KG1 (cell line): ENCODE measurements at places on chromosomes 7 and 10.

DNA sequence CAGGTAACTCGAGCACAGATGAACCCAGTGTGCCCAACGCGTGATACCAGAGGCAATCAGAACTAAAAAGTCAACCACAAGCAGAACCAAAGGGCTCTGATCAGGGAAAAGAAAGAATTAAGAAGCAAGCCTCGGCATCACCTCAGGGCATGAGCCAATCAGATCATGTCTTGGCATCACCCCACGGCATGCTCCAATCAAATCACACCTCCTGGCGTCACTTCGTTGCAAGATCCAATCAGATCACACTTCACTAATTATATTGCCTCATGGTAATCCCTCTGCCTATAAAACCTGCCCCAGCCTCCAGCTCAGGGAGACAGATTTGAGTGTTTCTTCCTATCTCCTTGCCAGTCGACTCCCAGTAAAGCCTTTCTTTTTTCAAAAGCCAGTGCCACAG, 46.8 kb downstream of the TYW1B start:
- DNase-seq, result no peak

- no peak for DNase-seq
These were observed 6.0 kb downstream of the PRXL2A start for GRCh38 chr10:80414142-80414895.

DNA sequence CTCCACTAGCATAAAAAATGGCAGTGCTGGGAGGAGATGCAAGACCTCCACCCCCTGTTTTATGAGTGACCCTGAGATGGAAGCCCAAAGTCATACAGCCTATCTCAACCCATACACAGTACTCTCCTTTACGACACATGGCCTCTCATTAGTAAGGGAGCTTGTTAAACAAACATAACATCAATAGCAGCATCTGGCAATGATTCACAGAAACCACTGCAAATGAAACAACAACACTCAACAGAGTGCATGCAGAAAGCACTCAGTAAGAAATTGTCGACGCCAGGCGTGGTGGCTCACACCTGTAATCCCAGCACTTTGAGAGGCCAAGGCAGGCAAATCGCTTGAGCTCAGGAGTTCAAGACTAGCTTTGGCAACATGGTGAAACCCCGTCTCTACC, 27.5 kb upstream of the FIGNL1 start:
- DNase-seq, result no peak

DNA sequence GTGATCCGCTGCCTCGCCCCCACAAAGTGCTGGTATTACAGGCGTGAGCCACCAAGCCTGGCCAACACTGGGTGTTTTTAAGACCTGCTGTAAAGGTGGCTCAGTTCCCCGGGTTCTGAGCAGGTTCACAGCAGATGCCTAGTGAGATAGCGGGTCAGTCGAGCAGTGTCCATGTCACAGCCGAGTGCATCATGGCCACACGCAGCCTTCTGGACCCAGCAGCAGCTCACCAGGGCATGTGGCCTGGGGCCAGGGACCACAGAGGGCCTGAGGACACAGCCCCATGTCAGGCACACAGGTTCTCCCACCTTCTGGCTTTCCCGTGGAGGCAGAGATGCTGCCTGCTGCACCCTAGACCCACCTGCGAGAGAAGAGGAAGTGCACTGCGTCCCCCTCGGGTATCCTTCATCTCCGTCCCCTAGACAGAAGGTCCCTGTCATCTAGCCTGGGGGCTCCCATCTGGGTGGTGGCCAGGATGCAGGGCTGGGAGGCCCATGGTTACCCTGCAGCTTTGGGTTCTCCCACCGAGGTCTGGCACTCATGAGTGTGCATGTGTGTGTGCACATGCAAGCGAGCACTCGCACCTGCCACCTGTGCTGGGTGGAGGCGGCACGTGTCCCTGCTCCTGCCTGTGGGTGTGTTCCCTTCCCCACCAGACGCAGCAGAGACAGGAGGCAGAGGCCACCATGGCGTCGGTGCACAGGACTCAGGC, 98.6 kb downstream of the NKX6-2 start:
- DNase-seq, result no peak

GRCh38 chr10:112834751-112835181, 115.3 kb upstream of the TCF7L2 start:
- DNase-seq, result no peak

- no peak for DNase-seq
These were observed 38.4 kb downstream of the TWIST1 start for GRCh38 chr7:19079066-19079465.

DNA sequence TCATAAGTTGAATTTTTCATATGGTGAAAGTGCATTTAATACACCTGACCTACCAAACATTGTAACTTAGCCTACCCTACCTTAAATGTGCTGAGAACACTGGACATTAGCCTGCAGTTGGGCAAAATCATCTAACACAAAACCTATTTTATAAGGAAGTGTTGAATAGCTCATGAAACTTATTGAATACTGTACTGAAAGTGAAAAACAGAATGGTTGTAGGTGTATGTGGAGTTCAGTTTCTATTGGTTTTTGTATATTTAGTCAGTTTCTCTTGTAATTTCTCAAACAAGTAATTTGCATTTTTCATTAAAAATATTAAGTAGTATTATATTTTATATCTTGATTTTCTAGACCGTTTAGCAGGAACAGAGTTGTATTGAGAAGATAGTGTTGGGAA, 15.3 kb downstream of the CCDC7 start:
- DNase-seq, result no peak

DNA sequence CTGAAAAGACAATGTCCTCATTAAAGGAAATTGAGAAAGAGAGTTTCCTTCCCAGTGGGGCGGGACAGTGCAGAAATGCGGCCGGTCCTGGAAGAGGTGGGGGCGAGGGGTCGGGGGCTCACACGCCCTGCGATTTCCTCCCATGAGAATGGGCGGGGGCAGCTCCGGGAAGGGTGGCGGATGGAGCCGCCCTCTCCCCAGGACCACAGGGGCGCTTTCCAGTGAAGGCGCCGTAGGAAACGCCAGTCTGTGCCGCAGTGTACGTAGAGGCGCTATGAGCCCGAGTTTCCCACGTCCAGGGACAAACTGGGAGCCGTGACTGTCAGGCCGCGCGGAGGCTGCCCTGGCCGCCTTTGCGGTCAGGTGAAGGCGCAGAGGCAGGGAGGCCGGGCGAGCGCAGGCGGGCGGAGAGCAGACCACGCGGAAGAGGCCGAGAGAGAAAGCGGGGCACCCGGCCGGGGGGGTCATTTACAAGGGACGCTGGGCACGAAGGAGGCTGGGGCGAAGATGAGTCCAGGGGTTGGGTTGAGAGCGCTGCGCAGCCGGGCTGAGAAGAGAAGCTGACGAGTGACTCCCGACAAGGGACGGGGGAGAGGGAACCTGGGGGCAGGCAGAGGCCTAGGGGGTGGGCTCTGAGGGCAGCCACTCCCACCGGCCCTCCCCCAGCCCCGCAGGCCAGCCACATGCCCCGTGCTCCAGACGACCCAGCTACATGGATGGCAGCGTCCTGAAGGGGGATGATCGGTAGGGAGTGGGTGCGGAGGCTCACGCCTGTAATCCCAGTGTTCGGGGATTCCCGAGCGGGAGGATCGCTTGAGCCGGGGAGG, 45.0 kb downstream of the ALOX5 start:
- DNase-seq, result peak; percentile 78

DNA sequence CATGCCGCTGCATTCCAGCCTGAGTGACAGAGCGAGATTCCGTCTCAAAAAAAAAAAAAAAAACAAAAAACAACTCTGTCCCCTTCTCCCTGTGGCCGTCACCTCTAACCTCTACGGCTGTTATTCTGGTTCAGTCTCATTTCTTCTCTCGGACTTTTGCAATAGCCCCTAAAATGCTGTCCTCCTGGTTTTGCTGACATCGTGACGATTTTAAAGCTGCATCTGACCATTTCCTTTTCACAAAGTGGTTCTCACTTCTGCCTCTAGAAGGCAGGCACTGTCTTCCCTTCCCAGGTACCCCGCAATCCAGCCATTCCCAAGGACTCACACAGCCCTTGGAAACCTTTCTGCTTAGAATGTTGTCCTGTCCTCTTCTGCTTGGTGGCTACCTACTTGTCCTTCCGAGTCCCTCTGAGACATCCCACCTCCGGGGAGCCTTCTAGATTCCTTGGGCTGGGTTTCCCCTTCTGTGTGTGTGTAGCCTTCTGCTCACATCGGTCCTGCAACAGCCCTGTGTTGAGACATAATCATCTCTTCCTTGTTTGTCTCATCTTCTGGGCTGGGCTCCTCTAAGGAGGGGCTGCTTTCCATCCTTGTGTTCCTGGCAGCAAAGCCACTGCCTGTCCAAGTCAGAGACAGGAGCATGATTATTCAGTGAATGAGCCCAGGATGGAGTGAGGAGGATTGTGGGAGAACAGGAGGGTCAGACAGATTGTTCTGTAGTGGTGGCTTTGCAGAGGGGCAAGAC, 83.1 kb downstream of the GRK5 start:
- no peak for DNase-seq

- DNase-seq, result no peak
These were observed 261.3 kb downstream of the TCERG1L start for GRCh38 chr10:131050162-131050766.
